OCI-LY7 (cell line): ENCODE measurements at places on chromosomes 16 and 17. TPM values are rescaled to one million over a fixed set of nuclear protein-coding genes. Genes with fewer than 3 reads are reported as not detected.

Gene TMEM220
- total RNA-seq: not detected in 2 replicates

GRCh38 chr16:83356266-83356665, 451.5 kb upstream of the HSBP1 start:
- peak; percentile 72 for DNase-seq

Gene GUCY2D
- not detected in 2 replicates for total RNA-seq

DNA sequence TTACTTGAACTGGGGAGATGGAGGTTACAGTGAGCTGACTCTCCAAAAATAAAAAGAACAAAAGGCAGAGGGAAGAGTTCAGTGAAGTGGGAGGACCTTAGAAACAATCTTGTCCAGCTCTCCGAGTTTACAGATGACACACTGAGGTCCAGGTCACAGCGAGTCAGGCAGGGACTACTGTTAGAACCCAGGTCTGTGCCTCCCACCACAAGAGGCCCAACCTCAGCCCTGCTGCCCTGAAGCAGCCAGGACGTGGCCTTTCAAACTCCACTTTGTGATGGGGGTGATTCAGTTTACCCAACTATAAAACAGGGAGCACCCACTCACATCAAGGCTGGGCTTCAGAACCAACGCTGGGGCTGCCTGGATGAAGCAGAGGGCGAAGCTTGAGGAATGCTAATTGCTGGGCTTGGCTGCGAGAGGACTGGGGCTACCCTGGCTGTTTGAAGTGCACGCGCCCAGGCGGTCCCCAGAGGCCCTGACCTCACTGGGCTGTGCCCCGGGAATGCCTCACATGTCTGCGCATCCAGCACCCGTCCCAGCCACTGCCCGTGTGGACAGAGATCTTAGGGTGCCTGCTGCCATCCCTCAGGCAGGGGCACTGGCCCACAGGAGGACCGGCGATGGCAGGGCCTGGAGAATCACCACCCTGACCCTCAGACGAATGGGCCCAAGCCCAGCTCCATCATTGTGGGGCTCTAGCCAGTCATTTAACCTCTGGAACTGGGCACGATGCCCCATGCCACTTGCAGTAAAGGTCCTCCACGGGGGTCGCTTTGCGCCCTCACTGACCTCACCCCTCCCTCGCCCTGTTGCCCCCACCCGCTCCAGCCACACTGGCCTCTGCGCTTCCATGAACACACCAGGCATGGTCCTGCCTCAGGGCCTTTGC, 11.4 kb downstream of the SLC5A10 start:
- no peak for DNase-seq

GRCh38 chr16:9138731-9139501, 47.5 kb downstream of the HAPSTR1 start:
- DNase-seq: peak; percentile 73

DNA sequence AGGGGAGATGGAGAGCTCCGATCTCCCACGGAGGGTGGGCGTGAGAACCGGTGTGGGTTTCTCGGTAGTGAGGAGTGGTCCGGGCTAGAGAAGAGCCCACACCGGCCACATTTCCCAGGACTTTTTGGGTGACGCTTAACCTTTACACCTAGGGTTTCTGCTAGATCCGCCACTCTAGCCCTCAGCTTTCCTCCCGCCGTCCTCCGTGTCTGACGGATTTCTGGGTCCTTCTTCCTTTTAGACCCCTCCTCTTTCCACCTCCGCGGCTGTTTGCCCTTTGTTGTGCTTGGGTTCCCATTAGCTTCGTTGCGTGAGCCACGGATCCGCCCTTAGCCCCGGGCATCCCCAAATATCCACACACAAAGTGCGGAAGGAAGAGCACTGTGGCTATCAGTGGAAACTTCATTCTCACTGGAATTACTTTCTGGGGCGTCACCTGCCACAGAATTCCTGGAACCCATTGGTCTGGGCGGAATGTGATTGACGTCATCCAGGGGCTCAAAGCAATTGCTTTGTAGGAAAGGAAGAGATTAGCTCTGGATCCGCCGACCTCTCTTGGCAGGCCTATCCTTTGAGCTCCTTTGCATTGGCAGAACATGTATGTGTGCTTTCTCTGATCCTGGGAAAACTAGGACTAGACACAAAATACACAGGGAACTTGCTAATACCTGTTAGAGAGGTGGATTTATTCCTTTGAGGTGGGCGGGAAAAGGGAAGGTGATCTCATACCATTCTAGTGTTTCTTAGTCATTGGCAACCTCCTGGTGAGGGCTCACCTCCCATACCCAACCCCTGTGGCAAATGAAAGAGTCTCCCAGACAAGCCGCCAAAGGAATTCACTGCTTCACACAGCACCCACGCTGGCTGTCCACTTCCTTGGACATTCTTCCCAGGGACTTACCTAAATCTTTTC, 654 bp downstream of the TNFAIP1 start:
- no peak for DNase-seq

DNA sequence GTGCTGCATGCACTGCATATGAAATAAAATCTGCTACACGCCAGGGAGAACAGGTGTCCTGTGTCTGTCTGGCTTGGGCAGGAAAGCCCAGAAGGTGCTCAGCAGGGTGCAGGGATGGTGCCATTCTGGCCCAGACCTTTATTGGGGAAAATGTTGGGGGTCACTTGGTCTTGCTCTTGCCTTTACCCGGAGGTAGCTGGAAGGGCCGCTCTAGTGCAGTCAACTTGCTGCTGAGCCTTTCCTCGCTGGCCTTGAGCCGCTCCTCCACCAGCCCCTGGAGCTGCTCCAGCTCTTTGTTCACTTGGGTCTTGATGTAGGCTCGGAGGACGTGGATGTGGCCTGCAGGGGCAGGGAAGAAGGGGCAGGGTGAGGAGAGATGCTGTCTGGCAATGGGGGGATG, 4.5 kb downstream of the CFAP119 start:
- no peak for DNase-seq

GRCh38 chr16:12538667-12539091, 265.0 kb downstream of the CPPED1 start:
- DNase-seq: no peak

GRCh38 chr17:45843722-45844121, 959 bp upstream of the SPPL2C start:
- no peak for DNase-seq

- DNase-seq: no peak
These were observed 349.1 kb downstream of the SEC14L1 start for GRCh38 chr17:77489893-77490255.

DNA sequence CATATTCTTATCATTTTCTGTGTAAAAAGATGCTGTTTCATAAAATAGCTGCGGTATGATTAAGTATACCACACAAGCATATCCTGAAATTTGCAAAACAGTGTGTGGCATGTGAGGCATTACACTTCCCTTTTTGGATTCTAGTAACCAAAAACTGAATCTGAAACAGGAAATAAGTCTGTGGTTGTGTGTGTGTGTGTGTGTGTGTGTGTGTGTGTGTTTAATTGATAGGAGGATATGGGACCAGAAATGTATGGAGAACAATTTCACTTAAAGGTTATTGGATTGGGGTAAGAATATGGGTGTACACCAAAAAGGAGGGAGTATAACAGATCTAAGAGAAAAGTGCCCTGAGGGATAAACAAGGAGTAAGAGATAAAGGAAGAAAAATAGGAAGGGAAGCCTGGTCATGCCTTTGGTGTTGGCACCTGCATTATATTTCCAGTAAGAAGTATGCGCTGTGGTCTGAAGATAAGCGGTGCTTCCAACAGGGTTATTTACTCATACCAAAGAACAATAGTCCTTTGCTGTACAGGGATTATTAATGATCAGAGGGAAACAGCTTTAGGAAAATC, 4.0 kb downstream of the LYRM1 start:
- peak; percentile 76 for DNase-seq

DNA sequence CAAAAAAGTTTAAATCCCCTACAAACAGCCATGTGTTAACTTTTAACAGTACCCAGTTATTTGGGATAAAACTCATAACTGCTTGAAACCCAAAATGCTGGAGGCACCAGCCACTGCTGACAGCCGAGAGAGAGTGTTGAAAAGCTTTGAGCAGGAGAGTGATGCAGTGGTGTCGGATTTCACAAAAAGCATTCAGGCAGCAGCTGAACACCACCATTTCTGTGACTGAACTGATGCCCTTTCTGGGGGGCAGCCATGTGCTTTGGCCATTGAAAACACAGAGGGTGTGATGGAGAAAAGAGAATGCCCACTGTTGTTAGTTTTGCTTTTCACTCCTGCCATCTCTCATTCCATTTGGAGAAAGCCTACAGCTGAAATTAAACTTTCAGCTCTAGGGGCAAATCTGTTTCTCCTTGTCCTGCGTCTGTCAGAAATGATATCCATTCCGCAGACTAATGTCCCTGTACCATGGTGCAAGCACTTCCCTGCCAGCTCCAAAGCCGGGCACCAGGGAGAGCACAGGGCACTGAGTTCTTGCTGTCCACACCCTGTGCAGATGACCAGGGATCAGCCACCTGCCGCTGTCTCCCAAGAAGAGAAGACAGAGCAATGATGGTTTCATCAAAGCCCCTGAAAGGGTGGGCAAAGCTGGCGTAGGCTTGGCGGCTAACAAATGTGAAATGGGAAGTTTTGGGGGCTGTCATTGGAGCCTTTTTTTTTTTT, 16.6 kb upstream of the MLYCD start:
- no peak for DNase-seq

Gene CYBA
- total RNA-seq: 315 and 359 TPM in 2 replicates

DNA sequence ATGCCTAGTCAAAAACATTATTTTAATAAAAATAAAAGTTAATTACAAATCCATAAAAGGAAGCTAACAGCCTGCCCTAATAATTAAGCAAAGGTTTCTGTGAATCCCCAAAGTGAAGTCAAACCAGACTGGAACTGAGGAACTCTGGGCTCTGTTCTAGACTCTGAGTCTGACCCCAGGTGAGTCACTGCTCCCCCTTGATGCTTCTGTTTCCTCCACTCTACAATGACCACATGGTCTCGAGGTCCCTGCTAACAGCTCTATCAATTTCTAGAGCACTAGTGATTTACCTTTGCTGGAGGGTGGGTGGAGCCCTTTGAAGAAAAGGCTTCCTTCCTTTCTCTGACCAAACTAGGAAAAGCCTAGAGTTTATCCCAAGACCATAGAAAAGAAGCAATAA, 32.4 kb downstream of the XPO6 start:
- DNase-seq: no peak

GRCh38 chr17:62675701-62676100, 48.2 kb downstream of the MRC2 start:
- no peak for DNase-seq

DNA sequence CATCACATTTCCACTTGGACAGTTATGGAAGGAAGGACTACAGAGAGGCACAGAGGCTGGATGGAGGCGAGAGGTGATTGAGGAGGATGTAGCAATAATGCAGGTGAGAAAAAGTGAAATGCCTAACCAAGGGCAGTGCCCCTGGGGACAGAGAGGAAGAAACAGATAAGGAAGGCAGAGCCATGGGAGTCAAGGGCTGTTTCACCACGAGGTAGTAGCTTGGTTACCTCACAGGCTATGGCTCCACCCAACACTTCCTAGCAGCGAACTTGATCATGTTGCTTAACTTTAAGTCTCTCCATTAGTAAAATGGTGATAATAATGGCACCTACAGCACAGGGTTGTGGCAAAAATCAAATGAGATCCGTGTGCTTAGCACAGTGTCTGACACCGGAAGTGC, 83.9 kb downstream of the YPEL2 start:
- no peak for DNase-seq
